Anterior cingulate cortex (tissue), 58 donors: ENCODE measurements at places on chromosomes 1 and 21.

DNA sequence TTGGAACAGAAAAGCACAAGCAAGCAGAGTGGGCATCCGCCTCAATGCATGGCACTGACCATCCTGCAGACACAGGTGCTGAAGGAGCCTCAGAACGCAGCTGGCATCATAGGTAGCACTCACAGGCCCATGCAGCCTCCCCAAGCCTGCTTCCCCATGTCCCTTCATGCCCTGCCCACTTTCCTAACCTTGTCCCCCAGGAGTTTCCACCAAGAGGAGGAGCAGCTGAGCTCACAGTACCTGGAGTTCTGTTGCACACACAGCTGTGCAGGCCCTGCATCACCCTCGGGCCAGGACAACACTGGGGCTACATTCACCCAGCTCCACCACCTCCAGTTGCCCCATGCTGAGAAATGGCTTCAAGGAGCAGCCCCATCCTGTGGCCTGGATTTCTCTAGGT is 83.4 kb downstream of the SETD4 start:
- DNase-seq = no peak

DNA sequence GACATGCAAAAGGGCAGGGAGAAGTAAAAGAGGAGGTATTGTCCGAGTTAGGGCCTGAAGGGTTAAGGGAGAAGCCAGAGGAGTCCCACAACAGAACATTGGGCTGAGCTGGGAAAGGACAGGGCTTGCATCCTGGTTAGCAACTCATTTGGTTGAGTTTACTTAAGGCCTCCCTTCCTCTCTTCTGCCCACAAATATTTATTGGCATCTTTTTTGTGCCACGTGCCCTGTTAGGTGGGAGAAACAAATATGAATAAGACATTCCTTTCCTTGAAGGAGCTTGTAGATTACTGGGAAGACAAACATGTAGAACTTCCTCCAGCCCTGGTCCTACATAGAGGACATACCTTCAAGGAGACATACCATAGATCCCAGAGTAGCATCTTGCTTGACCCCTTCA is 53.0 kb upstream of the PRELP start:
- DNase-seq = no peak

DNA sequence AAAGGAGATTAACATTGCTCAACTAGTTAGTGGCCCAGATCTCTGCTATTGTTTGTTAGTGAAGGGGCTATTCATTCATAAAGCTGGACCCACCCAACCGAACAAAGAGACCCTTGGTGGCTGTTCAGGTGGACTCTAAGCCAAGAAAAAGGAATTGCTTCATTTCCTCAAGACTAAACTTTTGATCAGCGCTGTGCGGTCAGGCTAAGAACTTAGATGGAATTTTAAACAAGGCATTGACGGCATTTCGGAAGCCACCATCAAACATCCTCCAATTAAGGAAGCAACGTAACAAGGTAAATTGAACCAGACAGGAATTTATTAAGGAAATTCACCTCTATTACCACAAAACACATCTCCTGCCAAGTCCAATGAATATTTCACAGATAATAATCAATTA is 19.9 kb upstream of the SHCBP1L start:
- DNase-seq = no peak

DNA sequence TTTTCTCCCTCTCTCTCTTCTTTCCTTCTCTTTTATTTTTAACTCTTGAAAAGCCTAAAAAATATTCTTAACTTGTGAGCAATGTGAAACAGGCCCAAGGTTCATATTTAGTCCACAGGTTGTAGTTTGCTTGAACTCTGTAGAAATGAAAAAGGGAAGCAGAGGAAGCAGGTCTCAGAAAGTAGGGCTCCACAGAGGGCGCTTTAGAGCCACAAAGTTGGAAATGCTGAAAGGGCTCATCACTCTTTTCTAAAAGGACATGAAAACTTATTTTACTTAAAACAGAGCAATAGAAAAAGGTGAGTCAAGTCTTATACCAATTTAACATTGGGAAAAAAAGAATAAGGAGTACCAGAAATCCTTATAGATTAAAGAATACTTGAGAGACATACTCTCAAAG is 247.0 kb downstream of the USP25 start:
- no peak for DNase-seq

- DNase-seq = no peak
These were observed 4.0 kb downstream of the EPS8L3 start for GRCh38 chr1:109759513-109760334.

- no peak for DNase-seq
These were observed at the start of gene GJA8 for GRCh38 chr1:147902253-147902845. GJA8 (plus strand) TSS chr1:147902795; CDS start chr1:147907956, 5,161 bp downstream.

DNA sequence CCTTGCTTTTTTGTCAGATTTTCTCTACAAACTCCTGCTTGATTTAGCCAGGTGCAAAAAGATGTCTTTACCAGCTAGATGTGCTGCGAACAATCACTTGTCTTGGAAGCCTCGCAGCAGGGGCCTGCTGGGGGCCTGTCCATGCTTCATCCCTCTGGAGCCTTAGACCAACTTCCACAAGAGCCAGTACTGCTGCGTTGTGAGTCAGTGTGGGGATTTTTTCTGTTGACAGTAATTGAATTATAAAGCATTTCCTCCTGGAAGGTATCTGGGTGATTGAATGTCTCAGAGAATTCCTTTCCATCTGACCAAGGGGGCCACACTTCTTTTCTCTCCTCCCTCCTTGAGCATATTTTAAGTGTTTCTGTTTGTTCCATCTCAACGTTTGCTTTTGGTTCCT is 40.4 kb upstream of the LDLRAP1 start:
- DNase-seq = no peak

DNA sequence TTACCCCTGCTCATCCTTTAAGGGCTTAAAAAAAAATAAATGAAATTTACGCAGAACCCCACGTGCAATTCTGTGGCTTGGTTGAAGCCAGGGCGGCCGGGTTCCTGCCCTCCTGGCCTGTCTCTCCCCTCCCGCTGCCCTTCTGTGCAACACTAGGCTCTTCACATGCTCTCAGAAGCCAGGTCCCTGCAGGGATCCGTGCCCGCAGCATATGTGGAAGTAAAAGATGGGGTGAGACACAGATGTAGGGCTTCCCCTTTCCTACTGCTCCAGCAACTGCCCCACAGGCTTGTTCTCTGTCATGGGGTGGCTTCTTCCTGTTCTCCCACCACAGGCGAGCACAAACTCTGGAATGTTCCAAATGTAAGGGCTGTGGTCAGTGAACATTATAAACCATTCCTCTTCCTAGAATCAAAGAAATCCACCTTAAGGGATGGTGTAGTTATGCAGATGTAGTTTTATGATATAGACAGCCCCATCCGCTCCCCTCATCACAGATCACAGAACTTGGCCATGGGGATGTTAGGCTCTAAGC is 535.4 kb downstream of the KIF26B start:
- no peak for DNase-seq

- DNase-seq = no peak
These were observed 13.0 kb upstream of the KCNC4 start for GRCh38 chr1:110196917-110197765.

DNA sequence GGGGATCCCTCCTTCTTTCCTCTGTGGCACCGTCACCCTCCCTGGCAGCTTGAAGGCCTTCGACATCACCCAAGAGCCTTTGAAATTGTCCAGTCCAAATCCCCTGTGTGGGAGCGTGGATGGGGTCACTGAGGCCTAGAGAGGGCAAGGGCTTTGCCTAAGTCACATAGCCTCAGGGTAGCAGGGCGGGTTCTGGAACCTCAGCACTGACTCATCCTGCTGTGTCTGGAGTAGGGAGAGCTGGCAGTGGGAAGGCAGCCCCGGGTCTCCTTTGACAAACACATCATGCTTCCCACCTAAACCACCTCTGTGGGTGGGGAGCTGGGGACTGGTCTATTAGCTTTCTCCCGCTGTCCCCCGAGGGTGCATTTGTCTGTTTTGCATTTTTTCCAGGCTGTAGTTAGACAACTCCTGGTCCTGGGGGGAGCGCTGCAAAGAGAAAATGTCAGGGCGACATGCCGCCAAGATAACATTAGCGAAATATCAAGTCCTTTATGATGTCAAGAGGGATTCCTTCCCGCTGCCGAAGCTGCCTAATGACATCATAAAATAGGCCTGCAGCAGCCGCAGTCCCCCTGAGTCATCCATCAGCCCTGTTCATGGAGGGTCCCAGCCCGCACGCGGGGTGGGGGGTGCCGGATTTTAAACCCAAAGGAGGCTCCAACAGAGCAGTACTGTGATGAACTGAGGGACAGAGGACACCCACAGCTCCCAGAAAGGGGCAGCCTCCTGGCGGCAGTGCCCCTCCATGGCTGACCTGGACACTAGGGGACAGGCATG is 77.0 kb upstream of the POU3F1 start:
- no peak for DNase-seq

DNA sequence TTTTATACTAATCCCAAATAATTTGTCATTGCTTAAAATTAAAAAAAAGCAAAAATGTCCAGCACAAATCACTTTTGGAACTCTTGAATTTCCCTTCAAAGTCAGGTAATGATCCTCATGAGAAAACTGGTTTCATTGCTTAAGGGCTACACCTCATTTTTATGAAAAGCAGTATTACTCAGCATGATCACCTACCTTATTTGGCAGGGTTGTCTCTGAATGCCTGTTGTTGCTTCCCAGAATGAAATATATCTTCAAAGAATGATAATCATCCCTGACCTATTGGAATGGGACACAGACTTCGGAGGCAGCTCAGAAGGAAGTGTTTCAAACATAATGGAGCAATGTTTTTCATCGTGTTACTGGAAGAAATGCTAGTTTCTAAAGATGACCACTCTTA is 29.7 kb downstream of the C1orf21 start:
- no peak for DNase-seq

GRCh38 chr21:39061766-39062165 is 121.5 kb downstream of the PSMG1 start:
- DNase-seq = no peak

- DNase-seq = no peak
These were observed 162.0 kb downstream of the RUNX1 start for GRCh38 chr21:34887105-34887442.

DNA sequence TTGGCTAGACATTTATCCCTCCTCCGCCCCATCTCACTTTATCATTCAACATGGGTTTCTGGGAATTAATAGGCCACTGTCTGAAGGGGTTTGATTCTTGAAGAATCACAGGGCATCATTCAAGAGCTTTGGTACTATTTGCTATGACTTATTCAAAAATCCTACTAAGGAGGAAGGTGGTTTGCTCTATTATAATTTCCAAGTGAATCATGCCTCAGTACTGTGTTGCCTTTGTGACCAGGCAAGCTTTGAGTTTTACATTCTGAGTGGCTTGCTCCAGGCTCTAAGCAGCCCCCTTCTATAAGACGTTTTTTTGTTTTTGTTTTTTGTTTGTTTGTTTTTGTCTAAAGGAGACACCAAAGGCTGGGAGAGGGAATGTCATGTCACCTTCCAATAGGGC is 2.6 kb downstream of the C1orf21 start:
- DNase-seq = no peak

DNA sequence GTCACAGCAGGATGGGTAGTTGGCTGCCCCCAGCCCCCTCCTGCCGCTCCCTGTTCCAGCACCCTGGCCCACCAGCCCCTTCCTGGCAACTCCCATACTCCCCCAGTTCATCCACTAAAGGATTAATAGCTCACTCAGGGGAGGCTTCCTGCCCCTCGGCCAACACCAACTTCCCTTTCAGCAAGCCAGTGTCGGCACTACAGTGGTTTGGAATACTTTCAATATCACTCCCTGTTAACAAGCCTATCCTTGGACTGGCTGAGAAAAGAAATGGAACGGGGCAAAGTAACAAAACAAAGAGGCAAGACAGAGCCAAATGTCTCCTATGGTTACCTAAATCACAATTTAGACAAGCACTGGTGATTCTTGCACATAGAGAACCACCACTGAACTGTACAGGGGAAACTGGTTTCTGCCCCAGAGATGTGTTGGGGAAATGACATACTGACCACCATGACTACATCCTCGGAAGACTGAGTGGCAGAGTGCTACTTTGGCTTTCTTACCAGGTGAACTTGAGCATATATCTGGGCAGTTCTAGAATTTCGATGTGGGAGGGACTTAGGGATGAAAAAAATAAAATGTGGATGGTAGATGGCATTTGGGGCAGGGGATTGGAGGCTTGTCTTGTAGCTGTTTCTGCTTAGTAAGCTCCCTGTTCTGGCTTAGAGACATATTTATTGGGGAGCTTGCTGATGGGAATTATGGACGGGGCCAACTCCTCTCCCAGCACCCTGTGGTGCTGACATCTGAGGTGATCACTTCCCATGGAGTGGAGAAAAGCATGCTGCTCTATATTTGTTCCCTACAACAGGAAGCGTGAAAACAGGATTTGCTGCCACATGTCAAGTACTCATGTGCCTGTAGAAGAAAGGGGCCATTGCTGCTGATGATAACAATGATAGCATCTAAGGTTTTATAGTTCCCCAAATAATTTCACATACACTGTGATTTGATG is 7.1 kb upstream of the CAPN2 start:
- no peak for DNase-seq

- DNase-seq = no peak
These were observed 60.6 kb upstream of the ETV3 start for GRCh38 chr1:157198619-157199420.

DNA sequence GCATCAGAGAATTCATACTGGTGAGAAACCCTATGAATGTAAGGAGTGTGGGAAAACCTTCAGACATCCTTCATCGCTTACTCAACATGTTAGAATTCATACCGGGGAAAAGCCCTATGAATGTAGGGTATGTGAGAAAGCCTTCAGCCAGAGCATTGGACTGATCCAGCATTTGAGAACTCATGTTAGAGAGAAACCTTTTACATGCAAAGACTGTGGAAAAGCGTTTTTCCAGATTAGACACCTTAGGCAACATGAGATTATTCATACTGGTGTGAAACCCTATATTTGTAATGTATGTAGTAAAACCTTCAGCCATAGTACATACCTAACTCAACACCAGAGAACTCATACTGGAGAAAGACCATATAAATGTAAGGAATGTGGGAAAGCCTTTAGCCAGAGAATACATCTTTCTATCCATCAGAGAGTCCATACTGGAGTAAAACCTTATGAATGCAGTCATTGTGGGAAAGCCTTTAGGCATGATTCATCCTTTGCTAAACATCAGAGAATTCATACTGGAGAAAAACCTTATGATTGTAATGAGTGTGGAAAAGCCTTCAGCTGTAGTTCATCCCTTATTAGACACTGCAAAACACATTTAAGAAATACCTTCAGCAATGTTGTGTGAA is 12.8 kb downstream of the ZFP69B start:
- DNase-seq = no peak

- DNase-seq = no peak
These were observed 42.4 kb downstream of the PEX14 start for GRCh38 chr1:10516925-10517676.

GRCh38 chr1:170247751-170248521 is 102.2 kb downstream of the NTMT2 start:
- DNase-seq = no peak

- DNase-seq = no peak
These were observed at the start of gene SLC35F3 for GRCh38 chr1:233904633-233905415. SLC35F3 (plus strand) TSS chr1:233904676.

GRCh38 chr1:29912425-29912824 is 676.1 kb downstream of the PTPRU start:
- DNase-seq = no peak

- no peak for DNase-seq
These were observed 18.1 kb upstream of the TMEM9 start for GRCh38 chr1:201172326-201172725.

DNA sequence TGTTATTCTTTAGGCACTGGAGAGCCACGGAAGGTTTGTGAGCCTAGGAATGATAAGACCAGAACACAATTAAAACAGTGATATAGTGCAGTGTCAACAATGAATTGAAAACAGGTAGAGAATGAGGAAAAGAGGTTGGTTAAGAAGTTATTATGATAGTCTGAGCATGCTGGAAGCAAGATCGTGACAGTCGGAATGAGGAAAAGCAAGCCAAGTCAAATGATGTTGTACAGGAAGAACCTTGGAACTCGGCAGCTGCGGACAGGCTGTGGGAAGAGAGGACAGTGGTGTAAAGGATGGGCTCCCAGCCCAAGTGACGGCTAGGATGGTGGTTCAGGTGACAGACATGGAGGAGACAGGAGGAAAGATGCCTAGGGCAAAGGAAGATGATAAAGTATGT is 25.6 kb downstream of the MTARC1 start:
- no peak for DNase-seq
